Bronchial epithelial cell (primary cell): ENCODE measurements at places on chromosomes 4 and X. TPM values are rescaled to one million over a fixed set of nuclear protein-coding genes. Genes with fewer than 3 reads are reported as not detected.

COL4A6 gene
- total RNA-seq = 21.1 and 23.4 TPM in 2 replicates

LIMCH1 gene
- total RNA-seq = 5.2 and 6.8 TPM in 2 replicates

OPHN1 gene
- total RNA-seq = 3.2 and 4.6 TPM in 2 replicates

SMR3B gene
- not detected in 2 replicates for total RNA-seq

MSANTD1 gene
- total RNA-seq = 0.26 and 0.64 TPM in 2 replicates

KCNE5 gene
- 0.26 TPM in 2 replicates for total RNA-seq

ABCG2 gene
- under 0.01 and 0.38 TPM in 2 replicates for total RNA-seq

ANK2 gene
- total RNA-seq = 2.6 and 5.8 TPM in 2 replicates

IBSP gene
- not detected in 2 replicates for total RNA-seq

NDNF gene
- not detected in 2 replicates for total RNA-seq
